ENCODE measurements at places on chromosomes 4 and X. TPM values are rescaled to one million over a fixed set of nuclear protein-coding genes. Genes with fewer than 3 reads are reported as not detected.

VCX3B gene
- total RNA-seq: not detected

PRICKLE3 gene
- total RNA-seq: 25.9 TPM

DNA sequence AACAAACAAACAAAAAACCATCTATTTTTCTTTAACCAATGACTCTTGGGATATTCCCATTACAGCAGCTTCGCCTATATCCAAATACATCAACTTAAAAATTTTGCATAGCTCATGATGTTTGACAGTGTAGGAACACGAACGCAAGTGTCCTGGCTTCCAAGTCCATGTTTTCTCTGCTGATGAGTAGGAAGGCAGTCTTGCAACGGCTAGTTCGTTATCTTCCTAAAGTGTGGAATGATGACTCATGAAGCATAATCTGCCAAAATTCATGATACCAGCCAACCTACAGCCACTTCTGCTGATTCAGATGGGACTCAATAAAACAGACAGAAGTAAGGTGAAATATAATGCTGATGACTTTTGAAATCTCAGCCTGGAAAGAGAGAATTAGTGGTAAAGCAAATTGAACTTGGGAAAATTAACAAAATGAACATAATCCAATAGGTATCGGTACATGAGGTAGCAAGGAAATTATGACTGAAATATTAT lies 6.4 kb upstream of the SEPTIN11 start:
- no peak for DNase-seq

GPR50 gene
- not detected for total RNA-seq

GRCh38 chr4:5918331-5918985 lies 25.6 kb upstream of the CRMP1 start:
- DNase-seq: no peak

DNA sequence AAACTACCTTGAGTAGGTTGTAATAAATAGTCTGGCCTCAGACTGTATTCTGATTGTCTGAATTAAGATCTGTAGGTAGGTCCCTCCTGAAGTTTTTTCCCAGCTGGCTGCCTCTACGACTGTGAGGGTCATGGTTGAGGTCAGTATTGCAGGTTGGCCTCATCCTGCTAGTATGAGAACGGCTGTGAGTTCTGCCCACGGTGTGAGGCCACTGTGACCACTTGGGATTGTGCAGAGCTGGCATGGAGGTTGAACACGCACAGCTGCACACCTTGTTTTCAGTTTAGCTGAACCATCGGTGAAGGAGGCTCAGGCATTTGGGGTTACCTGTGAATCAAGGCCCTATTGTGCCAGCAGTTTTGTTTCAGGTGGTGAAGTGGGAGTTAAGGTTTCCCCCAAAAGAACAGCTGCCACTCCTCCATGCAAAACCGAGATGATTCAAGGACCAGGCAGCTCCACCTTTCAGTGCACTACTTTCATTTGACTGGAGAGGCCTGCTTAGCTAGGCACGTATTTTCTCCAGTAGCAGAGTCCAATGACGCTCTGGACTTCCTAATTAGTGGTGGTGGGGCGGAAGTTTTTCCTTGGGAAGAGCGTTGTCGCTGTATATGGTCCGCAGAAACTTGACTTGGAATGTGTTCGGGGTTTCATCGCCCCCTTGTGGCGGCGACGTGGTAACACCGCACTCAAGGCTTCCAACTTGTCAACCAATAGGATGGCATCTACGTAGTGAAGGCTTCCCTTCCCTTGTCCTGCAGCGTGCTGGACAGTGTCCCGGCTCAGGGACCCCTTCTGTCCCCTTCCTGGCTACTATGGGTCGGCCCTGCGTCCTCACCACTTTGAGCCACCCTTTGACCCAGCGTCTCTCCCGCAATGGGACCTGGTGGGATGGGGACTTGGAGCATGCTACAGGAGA lies 13.8 kb downstream of the CMC4 start:
- peak; percentile 60 for DNase-seq

GRCh38 chrX:69015156-69015555 lies 150.1 kb downstream of the PJA1 start:
- DNase-seq: no peak

- no peak for DNase-seq
These were observed 43.0 kb upstream of the HMX1 start for GRCh38 chr4:8914461-8915171.

GRCh38 chr4:86481440-86481839 lies 112.7 kb upstream of the PTPN13 start:
- DNase-seq: no peak

DNA sequence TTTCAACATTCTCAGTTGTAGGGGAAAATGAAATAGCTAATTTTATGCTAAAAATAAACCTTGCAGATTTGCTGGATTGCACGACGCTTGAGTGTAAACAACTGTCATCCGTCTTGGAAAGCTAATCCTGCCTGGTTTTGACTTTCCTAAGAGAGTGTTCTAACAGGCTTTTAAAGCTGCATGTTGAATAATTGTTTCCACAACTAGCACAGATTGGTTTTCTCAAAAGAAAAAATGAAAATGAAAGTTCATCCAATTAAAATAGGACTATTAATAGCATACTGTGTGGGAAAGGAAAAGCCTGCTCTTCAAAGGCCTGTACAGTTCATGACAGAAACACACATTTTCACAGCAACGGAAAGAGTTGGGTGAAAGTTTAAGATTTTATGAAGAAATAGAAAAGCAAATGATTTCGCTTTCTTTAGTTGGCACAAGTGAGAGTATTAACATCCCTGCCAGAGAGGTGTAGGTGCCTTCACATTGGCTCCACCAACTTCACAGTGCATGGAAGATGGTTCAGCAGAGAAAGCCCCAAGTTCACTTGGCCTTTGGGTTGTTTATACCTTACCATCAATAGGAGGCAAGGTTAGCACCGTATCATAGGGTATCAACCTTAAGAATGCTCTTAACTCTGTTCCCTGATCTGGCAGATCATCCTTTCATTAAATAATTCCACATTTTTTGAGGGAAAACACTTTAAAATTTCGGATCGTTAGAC lies 140.0 kb upstream of the GUCY1A1 start:
- DNase-seq: no peak

GRCh38 chr4:176889776-176890175 lies 97.1 kb upstream of the VEGFC start:
- DNase-seq: no peak

DNA sequence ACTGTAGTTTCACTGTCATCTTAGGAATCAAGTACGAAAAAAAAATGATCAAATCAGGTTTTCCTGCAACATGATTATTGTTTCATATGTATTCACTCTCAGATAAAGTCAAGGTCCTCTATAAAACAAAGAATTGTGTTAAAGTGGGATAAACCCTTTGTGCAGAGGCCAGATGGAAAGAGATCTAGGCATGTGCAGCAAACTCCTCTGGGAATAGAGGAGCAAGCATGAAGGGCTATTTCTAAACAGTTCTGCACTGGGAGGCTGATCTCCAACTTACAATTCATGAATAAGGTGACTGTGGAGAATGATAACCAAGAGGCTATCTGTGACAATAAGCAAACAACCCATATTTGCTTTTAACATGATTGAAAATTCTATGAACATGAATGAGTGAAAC lies 2.4 kb upstream of the WDFY3 start:
- DNase-seq: no peak

HTN1 gene
- not detected for total RNA-seq
